ENCODE measurements at places on chromosomes 11 and 22.

DNA sequence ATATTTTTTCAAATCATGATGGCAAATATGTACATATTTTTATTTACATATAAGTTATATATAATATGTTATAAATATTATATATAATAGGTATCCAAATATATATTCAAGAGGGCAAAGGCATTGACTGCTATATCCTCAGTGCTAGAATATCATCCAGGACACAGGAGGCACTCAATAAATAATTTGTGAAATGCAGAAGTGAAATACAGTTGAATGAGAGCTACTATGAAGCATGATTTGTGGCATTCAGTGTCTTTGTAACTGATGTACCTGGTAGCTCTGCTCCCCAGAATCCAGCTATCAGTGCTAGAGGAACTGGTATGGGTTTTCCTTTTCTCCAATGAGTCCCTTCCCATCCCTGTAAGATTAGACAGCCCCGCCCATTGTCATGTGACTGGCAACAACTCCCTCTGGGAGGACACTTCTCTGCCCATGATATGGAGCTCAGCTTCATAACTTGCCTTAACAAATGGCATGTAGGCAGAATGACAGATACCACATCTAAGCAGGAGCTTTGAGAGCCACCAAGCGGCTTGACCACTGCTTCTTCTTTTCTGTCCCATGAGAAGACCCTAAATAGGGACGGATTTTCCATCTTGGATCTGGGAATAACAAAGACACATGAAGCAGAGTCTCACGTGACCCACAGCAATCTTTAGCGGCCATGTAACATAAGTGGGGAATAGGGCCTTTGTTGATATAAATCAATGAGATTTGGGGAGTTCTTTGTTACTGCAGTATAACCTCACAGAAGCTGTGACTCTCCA, 10.2 kb upstream of the CD82 start:
- DNase-seq: no peak

- DNase-seq: no peak
Observed at GRCh38 chr11:10785146-10785474, 23.6 kb downstream of the EIF4G2 start.

- DNase-seq: no peak
Observed at GRCh38 chr11:102386136-102386734, 39.2 kb downstream of the BIRC2 start.

- no peak for DNase-seq
Observed at GRCh38 chr11:45655012-45655283, 10.5 kb downstream of the CHST1 start.

- no peak for DNase-seq
Observed at GRCh38 chr22:24129980-24130379, 51.3 kb upstream of the SUSD2 start.

GRCh38 chr11:69167130-69167915, 11.6 kb downstream of the SMIM38 start:
- DNase-seq: no peak

DNA sequence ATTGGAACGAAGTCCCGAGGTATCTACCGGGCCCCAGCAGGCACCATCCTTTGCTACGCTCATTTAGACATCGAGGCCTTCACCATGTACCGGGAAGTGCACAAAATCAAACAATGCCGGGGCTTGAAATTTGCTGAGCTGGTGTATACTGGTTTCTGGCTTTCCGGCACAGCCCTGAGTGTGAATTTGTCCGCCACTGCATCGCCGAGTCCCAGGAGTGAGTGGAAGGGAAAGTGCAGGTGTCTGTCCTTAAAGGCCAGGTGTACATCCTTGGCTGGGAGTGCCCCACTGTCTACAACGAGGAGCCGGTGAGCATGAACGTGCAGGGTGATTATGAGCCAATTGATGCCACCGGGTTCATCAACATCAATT, 158.8 kb upstream of the GUCY1A2 start:
- DNase-seq: no peak

DNA sequence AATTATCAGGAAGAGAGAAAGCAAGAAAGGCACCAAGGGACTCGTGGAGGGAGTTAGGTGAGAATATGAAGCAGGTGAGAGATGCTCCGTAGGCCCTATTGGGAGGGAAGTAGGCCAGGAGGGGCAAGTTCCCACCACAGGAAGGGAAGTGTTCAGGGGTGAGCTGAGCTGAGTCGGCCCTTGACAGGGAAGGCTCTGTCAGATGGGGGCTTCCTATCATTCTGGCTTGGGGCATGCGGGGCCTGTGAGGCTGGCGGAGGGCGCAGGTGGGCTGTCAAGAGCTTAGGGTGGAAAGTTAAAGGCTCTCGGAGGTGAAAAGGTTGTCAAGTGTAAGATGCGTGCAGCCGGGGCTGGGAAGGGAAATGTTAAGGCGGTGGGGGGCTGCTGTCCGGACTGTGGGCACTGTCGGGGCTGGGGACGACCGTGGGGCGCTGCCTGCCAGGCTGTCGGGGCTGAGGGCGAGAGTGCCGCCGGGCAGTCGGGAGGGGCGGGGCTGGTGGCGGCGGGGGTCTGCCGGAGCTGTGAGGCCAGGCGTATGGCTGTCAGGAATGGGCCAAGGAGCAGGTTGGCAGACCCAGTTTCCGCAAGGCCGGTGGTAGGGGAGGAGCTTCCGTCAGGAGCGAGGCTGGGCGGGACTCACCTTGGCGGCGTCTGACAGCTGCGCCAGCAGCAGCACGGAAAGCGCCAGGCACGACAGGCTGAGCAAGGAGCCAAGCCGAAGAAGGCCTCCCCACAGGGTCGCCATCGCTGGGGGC, 496 bp downstream of the TMEM9B start:
- DNase-seq: peak; percentile 63

- DNase-seq: no peak
Observed at GRCh38 chr11:114562166-114562916, 2.7 kb upstream of the NXPE1 start.

DNA sequence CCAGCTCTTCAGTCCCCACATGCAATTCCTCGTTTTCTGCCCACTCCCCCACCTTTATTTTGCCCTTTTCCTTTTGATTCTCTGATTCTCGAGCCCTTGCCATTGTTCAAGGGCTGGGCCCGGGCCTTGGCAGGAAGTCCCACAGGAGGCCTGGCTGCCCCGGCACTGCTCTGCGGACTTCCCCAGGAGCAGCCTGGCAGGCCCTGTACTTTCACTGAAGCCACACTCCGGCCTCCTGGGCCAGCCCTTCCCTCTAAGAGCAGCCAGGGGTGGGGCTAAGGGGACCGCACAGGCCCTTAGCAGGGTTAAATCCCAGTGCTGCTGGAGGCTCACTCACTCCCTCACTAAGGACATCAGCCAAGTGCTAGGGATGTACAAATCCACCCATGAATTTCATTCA, 4.1 kb downstream of the LRRC32 start:
- DNase-seq: no peak

DNA sequence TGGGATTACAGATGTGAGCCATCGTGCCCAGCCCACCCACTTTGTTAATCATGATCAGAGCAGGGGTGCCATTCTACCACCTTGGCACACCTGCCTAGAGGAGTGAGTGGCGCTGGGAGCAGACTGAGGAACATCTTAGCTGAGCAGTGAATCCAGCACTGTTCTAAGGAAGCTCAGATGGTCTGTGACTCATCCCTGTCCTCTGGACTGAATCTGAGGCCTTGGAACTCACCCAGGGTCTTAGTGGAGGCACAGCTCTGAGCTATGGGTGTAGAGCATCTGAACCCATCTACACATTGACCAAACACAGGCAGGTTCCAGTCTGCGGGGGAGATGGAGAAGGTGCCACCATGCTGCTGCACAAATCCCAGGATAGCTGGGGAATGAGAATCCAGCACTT, 14.9 kb downstream of the PGAP2 start:
- DNase-seq: no peak

DNA sequence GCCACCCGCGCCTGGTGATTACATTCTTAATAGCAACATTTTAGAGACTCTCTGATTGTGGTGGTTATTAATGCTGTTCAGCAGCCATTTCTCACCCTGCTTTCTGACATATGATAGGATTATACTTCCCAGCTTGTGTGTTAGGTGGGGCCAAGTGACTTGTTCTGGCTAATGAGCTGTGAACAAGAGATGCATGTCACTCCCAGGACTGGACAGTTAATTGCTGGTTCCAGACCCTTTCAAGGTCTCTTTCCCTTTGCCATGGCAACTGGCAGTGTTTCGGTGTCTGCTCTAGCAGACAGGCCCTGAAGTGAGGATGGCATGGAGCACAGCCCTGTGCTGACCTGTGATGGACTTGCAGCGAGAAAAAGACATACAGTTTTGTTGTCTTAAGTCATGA, 8.9 kb upstream of the PTPRJ start:
- no peak for DNase-seq

- no peak for DNase-seq
Observed at GRCh38 chr22:39449708-39450107, 7.1 kb upstream of the MGAT3 start.

DNA sequence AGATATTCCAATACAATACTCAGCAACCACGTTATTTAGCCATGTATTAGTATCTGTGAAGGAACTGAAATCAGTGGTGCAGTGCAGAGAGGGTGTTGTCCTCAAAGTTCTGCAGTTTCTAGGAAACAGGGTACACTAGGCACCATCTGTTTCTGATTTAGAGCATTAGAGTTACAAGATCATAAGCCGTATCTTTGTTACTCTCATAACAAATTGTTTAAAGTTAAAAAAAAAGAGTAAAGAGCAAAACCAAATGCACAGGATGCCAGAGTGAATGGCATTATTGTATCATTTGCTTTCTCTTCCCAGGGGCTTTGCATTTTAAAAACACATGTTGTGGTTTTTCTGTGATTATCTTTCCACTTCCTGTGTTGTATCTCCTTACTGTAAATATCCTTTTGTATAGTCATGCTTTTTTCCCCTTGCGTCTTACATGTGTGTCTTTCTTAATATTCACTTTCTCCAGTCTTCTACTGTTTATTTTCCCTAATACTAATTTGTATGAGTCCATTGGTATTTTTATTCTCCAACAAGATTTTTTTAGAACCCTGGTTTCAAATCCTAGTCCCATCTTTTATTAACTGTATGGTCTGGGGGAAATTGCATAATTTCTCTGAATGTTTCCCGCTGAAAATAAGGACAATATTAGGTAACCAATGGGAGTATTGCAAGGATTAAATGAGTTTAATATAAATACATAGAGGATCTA, 15.2 kb upstream of the NUP160 start:
- no peak for DNase-seq

GRCh38 chr11:121574801-121575200, 122.0 kb upstream of the SORL1-AS1 start:
- DNase-seq: no peak

GRCh38 chr11:78371221-78371891, 46.3 kb downstream of the GAB2 start:
- no peak for DNase-seq

DNA sequence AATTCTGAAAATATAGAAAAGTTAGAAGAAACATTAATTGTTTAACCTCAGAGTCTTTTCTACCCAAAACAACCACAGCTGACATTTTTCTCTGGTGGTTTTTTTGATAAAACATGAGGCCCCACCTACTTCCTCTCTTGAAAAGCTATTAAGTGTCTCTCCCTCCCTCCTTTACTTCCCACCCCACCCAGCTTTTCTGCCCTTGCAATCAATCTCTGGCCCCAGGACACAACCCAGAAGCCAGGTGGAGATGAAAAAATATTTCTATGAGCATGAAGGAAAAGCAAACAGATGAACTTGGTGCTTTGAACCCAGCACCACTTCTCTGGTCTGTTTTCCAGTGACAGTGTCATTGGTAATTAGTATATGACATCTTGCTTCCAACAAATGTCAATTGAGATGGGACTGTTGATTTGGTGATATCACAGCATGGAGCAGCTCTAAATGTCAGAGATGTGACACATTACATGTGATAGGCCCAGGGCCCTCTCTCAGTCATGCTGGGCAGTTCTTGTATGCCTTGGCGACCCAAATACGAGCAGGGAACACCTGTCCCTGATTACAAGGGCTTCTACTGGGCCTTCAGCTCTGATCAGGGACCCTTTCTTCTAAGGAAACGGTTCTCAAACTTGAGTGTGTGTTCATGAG, 23.9 kb upstream of the TMPRSS13 start:
- DNase-seq: no peak

DNA sequence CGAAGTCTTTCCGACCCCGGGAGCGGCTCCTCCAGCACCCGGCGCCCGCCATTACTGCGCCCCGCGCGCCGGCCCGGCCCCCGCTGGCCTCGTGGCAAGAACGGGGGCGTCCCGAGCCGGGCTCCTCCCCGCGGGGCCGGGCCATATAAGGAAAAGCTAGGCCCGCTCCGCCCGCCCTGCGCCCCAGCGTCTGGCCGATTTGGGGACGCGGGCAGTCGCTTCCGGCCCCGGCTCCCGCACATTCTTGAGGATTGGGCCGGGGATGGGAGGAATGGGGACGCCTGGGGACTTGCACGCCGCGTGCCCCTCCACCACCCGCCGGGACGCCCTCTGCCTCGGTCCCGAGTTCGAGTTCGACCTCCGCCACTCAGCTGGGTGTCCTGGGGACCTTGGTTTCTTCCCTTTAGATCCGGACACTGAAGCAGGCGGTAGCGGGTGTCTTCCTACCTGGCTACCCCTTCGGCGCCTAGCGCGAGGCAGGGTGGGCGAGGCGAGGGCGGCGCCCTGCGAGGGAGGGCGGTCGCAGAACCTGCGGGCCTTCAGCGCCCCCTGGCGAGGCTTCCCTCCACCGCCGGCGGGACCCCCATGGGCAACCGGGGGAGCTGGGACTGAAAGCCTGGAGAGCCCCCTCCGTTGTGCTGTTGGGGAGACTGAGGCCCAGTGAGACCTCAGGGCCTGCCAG, 3.8 kb downstream of the SMTN start:
- DNase-seq: peak; percentile 85

DNA sequence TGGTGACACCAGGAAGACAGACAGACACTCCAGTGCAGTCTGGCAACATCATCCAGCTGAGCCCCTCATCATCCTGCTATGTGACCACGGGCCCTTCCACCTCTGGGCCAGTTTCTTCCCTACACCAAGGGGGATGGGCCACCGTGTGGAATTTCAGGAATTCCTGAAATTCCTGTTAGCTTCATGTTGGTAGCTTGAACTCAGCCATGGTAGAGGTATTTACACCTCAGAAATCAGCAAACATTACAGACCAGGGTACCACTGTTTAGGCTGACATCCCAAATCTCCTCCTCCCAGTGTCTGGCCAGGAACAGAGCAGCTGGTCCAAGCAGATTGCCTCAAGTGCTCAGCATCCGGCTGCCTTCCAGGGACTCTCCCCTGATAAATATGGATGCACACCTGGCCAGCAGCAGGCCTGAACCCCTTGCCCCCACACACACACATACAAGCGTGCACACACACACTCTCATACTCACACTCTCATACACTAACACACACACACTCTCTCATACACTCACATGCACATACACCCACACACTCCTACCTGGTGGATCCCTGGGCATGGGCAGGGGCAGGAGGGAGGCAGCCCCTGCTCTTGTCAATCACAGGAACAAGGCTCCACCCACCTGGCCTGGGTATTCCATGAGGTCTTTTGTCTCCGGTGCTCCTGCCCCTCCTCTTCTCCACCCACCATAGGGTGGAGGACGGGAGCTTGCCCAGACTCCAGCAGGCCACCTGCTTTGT, 85.2 kb downstream of the BUD13 start:
- no peak for DNase-seq

GRCh38 chr11:76663486-76663810, 7.1 kb downstream of the LRRC32 start:
- DNase-seq: no peak

DNA sequence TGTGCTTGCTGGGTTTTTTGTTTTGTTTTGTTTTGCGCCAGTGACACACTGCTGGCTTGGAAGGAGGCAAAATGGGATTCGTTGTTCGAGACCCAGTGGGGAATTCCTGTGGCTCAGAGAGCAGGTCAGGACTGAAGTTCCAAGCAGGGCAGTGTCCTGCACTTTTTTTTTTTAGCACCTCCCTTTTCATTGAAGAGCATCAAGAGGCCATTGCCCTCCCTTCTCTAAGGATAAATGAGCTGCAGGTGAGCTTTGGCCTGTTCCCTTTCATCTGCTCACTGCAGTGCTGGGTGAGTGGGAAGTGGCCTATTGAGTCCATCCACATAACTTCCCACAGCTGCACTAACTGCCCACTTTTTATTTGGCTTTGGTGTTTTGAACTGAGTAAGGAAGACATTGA, 87.8 kb downstream of the ARHGAP42 start:
- no peak for DNase-seq
